Left lung (tissue), 14 donors: ENCODE measurements at places on chromosomes 11 and 22. TPM values are rescaled to one million over a fixed set of nuclear protein-coding genes. Genes with fewer than 3 reads are reported as not detected.

RASD2 gene
- total RNA-seq = 1.3 TPM

KRTAP5-2 gene
- not detected for total RNA-seq

PKNOX2 gene
- 13.1 TPM for total RNA-seq

SLC22A9 gene
- total RNA-seq = not detected

APOA1 gene
- total RNA-seq = 0.90 TPM

LRRC56 gene
- 1.8 TPM for total RNA-seq

MEI1 gene
- 3.9 TPM for total RNA-seq

DNA sequence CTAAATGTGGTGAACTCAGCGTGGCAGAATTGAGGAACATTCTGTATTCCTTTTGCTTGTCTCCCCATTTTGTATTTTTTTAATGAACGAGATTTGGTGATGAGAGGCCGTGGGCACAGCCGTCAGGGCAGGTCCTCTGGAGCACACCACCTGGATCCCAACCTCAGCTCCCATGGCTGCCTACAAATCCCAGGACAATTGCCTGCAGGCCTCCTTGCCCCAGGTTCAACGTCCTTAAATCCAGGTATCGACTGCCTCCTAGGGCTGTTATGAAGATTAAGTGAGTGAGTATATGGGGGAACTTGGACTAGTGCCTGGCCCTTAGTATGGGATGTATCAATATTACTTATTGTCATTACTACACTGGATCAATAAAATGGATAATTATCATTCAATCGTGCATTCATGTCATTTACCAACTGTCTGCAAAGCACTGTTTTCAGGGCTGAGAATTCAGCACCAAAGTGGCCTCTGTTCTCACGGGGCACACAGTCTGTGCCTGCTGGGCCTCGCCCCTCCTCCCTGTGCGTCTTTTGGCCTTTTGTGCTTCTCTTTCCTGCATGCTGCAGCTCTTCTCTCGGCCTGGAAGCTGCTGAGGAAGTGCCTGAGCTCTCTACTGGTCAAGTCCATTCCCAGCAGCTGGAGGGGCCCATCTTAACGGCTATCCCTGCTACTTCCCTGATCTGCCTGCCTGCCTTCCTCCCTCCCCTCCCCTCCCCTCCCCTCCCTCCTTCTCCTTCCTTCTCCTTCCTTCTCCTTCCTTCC is 1343.7 kb downstream of the BRD1 start:
- H3K27ac ChIP-seq = no peak overlapping the region
- peaks cover 41% of the 10 kb centered on the region for H3K27me3 ChIP-seq
- no peak for DNase-seq
- H3K36me3 ChIP-seq = no peaks in the 10 kb centered on the region

GRCh38 chr22:42326301-42326700 is 55.8 kb upstream of the TCF20 start:
- peaks cover 16% of the 10 kb centered on the region for H3K27me3 ChIP-seq
- DNase-seq = no peak
- H3K4me1 ChIP-seq = no peaks in the 10 kb centered on the region

- H3K36me3 ChIP-seq = no peaks in the 10 kb centered on the region
- H3K4me1 ChIP-seq = no peaks in the 10 kb centered on the region
- no peak overlapping the region for H3K27ac ChIP-seq
- no peaks in the 10 kb centered on the region for H3K27me3 ChIP-seq
- DNase-seq = no peak
- H3K4me3 ChIP-seq = no peak overlapping the region
Observed at GRCh38 chr22:27783436-27784119, 18.0 kb downstream of the MN1 start.

- no peak for DNase-seq
- no peak overlapping the region for H3K4me3 ChIP-seq
- no peaks in the 10 kb centered on the region for H3K27me3 ChIP-seq
Observed at GRCh38 chr11:12691473-12691872, 17.3 kb downstream of the TEAD1 start.

DNA sequence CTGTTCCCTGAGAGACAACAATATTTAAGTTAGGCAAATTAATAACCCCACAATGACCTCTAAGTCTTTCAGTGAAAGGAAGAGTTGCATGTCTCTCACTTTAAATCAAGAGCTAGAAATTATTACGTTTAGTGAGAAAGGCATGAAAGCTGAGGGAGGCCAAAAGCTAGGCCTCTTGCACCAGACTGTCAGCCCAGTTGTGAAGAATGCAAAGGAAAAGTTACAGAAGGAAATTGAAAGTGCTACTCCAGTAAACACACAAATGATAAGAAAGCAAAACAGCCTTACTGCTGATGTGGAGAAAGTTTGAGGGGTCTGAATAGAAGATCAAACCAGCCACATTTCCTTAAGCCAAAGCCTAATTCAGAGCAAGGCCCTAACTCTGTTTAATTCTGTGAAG is 45.0 kb downstream of the BBOX1 start:
- no peaks in the 10 kb centered on the region for H3K36me3 ChIP-seq
- no peak for DNase-seq
- no peaks in the 10 kb centered on the region for H3K27me3 ChIP-seq
- H3K27ac ChIP-seq = no peak overlapping the region
- H3K4me1 ChIP-seq = no peaks in the 10 kb centered on the region

- H3K4me1 ChIP-seq = no peaks in the 10 kb centered on the region
- no peak overlapping the region for H3K4me3 ChIP-seq
- H3K36me3 ChIP-seq = no peaks in the 10 kb centered on the region
- no peaks in the 10 kb centered on the region for H3K27me3 ChIP-seq
- DNase-seq = no peak
Observed at GRCh38 chr11:99065121-99065520, 44.4 kb downstream of the CNTN5 start.

- H3K4me3 ChIP-seq = no peak overlapping the region
- H3K36me3 ChIP-seq = no peaks in the 10 kb centered on the region
- H3K4me1 ChIP-seq = peaks cover 31% of the 10 kb centered on the region
- no peak overlapping the region for H3K27ac ChIP-seq
Observed at GRCh38 chr11:66280428-66280827, 2.5 kb downstream of the CNIH2 start.

DNA sequence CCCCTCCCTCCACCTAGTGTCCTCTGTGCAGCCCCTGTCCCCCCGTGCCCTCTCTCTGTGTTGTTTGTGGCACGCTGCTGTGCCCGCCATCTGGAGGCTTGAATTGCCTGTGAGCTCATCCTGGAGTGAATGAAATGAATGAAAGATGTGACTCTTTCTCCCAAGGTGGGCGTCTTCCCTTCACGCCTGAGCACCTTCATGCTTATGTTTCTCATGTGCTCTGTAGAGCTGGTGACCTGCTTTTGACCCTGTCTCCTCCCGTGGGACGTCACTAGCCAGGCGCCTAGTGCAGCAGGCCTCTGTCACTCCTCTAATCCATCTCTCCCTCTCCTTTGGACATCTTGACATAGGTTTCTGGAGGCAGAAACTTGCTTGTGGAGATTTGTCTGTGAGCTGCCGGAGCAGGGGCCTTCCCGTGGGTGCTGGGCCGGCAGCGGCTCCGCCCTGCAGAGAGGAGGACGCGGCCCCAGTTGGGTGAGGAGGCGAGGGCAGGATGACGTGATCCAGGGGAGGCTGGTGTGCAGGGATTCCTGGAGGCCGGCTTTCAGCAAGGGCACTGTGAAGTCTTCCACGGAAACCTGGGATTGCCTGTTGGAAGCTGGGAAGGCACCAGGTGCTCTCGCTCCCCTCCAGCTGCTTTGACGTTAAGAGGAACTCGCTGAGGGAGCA is 40.6 kb downstream of the MUC6 start:
- no peak overlapping the region for H3K27ac ChIP-seq
- peaks cover 3% of the 10 kb centered on the region for H3K36me3 ChIP-seq
- no peaks in the 10 kb centered on the region for H3K4me1 ChIP-seq
- no peaks in the 10 kb centered on the region for H3K27me3 ChIP-seq

- no peaks in the 10 kb centered on the region for H3K36me3 ChIP-seq
- H3K27ac ChIP-seq = no peak overlapping the region
- peak overlapping the region; percentile 8 for H3K4me3 ChIP-seq
- H3K4me1 ChIP-seq = peaks cover 15% of the 10 kb centered on the region
Observed at GRCh38 chr11:134276396-134277182, 410 bp downstream of the GLB1L3 start.

DNA sequence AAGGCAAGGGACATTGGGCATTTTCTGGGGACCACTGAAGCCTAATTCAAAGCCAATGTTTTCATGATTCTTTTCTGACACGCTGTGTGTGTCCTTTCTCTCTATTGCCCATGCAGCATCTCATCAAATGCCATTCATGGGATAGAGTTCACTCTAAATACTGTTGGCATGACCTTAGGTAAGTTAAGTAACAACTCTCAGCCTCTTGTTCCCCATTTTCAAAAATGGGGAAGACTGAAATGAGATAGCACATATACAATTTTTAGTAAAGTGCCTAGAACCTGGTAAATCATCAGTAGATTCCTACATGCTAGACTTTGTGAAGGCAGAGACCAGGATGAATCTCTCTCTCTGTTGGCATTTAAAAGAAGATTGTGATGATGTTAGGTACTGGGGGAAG is 12.7 kb upstream of the OR52K2 start:
- H3K4me3 ChIP-seq = no peak overlapping the region
- DNase-seq = no peak
- no peaks in the 10 kb centered on the region for H3K36me3 ChIP-seq
- H3K27me3 ChIP-seq = no peaks in the 10 kb centered on the region
- no peak overlapping the region for H3K27ac ChIP-seq
- peaks cover 24% of the 10 kb centered on the region for H3K4me1 ChIP-seq

GRCh38 chr11:95092549-95093324 is 3.1 kb downstream of the ENDOD1 start:
- H3K4me3 ChIP-seq = no peak overlapping the region
- H3K36me3 ChIP-seq = no peaks in the 10 kb centered on the region
- peaks cover 14% of the 10 kb centered on the region for H3K27me3 ChIP-seq
- no peak overlapping the region for H3K27ac ChIP-seq
- no peak for DNase-seq

DNA sequence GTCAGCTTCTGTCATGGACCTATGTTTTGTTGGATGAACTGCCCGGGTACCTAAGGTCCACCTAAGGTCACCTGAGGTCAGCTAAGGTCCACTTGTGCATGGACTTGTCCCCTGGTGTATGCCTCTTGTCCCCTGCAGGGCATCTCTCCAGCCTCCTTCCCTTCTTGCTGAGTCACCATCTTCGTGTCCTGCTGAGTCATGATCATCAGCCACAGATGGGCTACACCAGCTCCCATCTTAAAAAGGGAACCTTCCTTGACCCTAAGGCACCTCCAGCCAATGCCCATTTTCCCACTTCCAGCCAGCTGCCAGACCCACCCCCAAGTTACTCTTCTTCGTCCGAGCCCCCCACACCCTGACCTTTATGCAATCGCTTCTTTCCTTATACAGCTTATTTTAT is 544.9 kb downstream of the TBC1D22A start:
- H3K36me3 ChIP-seq = no peaks in the 10 kb centered on the region
- H3K27ac ChIP-seq = no peak overlapping the region
- DNase-seq = no peak
- H3K4me1 ChIP-seq = no peaks in the 10 kb centered on the region

GRCh38 chr22:40727964-40728615 is 48.8 kb downstream of the MCHR1 start:
- no peak overlapping the region for H3K4me3 ChIP-seq
- no peak overlapping the region for H3K27ac ChIP-seq
- no peaks in the 10 kb centered on the region for H3K27me3 ChIP-seq
- DNase-seq = no peak

DNA sequence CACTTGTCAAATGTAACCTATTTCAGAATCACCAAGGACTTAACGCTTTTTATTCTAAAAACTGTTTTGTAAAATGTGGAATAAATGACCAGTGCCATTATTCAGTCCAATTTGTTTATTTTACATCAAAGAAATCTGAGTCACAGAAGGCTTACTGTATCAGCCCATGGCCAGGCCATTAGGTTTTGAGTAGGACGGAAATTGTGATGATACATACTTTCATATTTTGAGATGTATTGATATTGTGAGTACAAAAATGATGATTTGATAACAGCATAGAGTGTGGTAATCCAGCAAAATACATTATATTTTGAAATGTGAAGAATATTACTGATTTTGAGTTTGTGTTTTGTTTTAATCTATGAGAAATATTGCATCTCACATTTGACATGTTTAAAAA is 81.1 kb downstream of the PIWIL3 start:
- no peak overlapping the region for H3K4me3 ChIP-seq
- H3K27me3 ChIP-seq = peaks cover 2% of the 10 kb centered on the region
- H3K36me3 ChIP-seq = no peaks in the 10 kb centered on the region
- DNase-seq = no peak
- no peak overlapping the region for H3K27ac ChIP-seq
- peaks cover 9% of the 10 kb centered on the region for H3K4me1 ChIP-seq

DNA sequence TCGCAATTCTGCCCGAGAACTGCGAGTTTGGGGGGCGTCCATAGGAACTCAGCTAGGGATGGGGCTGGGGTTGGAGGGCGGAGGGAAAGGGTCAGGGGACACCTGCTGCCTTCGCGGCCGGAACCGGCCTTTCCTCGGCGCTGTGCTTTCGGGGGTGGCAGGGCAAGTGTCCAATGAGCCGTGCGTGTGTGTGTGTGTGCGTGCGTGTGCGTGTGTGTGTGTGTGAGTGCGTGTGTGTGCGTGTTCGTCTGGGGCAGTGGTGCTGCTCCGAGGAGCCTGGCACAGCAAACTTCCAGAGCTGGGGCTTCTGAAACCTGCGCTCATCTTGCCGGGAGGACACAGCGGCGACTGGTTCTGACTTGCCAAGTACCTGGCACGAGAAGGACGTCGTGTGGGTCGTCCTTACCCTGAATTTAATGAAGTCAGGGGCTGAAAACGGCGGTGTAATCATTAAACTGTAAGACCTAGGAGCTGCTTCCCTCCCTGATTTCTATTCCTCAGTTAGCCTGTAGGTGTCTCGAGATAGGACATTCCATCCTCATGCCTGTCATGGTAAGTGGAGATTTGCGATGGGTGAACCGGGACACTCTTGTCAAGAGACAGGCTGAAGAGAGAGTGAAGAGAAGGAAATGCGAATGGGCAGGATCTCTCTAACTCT is 27.0 kb upstream of the AMOTL1 start:
- peak overlapping the region; percentile 49 for H3K4me3 ChIP-seq
- H3K27ac ChIP-seq = peak overlapping the region; percentile 13
- peaks cover 17% of the 10 kb centered on the region for H3K4me1 ChIP-seq
- DNase-seq = peak; percentile 67
- no peaks in the 10 kb centered on the region for H3K36me3 ChIP-seq
- peaks cover 11% of the 10 kb centered on the region for H3K27me3 ChIP-seq

DNA sequence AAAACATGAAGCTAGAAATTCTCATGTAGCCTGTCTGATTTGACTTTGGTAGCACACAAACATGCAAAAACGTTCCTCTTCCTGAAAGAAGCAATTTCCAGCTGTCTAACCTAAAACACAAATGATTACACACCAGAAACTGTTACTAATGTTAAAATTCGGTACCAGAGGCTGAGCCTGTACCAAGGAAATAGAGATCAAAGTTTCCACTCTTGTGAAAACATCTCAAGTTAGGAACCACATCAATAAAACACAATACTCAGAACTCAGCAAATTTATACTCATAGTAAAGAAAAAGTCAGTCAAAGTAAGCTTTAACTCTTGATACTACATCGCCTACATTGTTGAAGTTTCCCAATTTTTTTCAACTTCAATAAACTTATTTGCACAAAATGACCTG is 107.8 kb downstream of the FCHSD2 start:
- H3K4me1 ChIP-seq = no peaks in the 10 kb centered on the region
- peak overlapping the region; percentile 6 for H3K27ac ChIP-seq
- H3K4me3 ChIP-seq = no peak overlapping the region
- no peak for DNase-seq
